NCI-H1048 (cell line): ENCODE measurements at places on chromosomes 7 and 10.

DNA sequence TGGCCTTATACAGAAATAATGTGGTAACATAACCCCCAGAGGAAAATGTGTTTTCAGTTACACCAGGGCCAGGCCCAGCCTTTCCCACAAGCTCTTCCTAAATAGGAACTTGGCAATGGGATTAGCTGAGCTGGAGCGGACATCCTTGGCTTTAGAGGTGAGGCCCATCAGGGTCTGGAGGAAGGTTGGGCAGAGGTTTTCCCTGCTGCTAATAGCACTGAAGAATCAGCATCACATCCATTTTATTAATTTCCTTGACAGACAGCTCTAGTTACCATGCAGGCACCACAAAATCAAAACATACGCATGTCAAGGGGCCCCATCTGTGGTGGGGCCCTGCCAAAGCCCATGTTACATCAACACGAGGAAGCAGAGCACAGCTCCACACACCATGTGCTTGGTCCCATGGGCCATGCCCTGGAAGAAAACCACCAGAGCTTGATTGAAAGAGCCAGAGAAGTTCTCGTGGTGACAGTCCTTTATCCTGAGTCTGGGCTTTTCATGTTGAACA is 566.6 kb downstream of the KCNMA1 start:
- DNase-seq = no peak

DNA sequence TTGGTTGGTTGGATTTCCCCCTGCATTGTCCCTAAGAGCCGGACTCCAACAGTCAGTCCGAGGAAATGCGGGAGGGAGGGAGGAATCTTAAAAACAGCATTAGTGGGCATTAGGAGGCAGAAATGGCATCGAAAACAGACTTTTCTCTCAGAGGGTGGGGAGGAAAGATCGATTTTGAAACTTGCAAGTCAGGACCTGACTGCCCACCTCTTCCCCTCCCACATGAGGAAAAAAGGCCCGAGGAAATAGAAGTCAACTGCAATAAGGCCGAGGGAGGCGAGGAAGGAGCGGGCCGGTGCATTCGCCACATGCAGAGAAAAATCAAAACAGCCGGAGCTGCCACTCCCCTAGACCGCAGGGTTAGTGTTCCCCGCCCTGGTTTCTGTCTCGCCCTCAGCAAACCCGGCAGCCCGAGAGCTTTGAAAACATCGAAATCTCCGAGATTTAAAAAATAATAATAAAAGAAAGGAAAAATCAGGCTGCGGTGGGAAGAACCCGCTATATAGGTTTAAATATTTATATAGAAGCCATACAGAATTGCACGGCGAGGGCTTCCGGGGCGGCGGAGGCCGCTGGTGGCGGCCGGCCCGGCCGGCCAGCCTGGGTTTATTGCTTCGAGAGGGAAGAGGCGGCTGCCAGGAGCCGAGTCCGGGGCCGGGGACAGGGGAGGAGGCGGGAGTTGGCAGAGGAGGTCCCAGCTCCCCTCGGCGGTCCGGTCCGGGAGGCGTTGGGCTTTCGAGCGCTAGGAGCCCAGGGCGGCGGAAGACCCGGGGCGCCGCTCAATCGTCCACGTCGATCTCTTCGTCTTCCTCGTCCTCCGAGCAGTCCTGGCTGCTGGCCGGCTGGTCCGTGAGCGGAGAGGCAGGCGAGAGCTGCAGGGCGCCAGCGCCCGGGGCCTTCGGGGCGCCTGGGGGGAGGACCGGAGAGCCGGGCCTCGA is 2.5 kb downstream of the LBX1 start:
- DNase-seq = no peak

DNA sequence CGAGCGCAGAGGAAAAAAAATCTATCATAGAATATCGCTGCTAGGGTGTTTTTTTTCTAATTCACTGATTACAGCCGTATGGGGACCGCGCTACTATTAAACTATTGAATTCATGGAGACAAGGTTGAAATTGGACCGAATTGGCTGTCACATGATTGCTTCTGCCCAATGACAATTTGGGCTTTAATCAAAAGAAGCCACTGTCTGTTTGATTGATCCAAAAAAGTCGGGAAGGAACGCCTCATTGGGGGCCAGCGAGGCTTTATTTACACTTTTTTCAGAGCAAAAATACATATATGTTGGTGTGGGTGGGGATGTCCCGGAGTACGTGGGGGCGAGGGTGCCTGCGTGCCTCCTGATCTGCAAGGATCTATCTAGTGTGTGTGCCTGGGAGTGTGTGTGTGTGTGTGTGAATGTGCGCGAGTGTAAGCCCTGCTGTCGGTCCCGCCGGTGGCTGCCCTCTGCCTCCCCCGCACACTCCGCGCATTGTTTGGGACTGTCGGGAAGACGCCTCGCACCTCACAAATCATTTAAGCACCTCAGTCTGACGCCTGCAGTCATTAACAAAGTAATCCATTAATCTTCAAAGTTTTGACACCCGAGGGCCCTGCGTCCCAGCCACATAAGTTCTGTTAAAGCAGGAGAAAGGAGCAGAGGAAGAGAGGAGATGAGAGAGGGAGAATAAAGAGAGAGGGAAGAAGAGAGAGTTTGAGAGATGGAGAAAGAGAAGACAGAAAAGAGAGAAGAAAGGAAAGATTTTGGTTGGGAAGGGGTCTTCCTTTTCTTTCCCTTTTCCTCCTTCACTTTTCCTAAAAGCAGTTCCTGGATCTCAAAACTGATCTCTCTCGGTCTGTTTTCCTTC is at the start of gene HOXA2:
HOXA2 (minus strand) TSS at position 103 of the 862 bp plus-strand sequence. CDS start 183 bp downstream, outside the sequence.
- no peak for DNase-seq

DNA sequence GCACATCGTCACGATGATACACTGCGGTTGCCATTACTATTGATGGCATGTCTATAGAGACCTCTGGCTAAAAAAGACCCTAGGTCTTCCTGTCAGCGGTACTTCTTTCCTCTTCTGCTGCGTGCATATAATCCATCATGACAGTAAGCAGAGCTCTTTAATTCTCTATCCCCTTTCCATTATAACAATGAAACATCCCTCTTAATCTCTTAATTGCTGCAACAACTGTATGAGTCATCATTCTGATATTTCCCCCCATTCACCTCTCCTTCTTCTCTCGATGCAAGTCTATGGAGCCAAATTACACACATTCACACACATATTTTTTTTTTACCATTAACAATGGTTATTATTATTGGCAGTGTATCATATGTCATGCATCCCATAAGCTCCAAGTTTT is 45.2 kb upstream of the AKR1E2 start:
- DNase-seq = no peak

DNA sequence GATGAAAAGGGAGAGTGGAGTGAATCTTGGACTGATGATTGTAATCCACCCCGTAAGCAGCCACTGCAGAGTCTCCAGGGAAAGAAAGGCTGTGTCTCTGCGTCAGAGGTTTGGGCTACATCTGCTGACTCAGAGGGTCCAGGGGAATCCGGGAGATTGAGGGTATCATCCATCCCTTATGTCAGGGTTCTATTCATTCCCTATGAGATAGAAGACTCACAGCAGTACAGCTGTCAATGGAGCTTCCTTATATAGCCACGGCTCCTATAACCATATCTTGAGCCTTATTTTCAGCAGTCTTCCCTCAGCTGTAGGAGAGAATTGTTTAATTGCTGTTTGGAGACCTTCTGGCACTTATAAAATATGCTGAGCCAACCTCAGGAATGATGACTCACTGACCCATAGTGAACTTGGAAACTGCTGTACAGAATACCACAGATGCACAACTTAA is 558.2 kb upstream of the PFKP start:
- no peak for DNase-seq

GRCh38 chr10:89540420-89540949 is 5.1 kb upstream of the SLC16A12 start:
- no peak for DNase-seq

- no peak for DNase-seq
These were observed 322.8 kb upstream of the GRM3 start for GRCh38 chr7:86320889-86321288.

- DNase-seq = no peak
These were observed 33.7 kb downstream of the RAB18 start for GRCh38 chr10:27537787-27538186.

DNA sequence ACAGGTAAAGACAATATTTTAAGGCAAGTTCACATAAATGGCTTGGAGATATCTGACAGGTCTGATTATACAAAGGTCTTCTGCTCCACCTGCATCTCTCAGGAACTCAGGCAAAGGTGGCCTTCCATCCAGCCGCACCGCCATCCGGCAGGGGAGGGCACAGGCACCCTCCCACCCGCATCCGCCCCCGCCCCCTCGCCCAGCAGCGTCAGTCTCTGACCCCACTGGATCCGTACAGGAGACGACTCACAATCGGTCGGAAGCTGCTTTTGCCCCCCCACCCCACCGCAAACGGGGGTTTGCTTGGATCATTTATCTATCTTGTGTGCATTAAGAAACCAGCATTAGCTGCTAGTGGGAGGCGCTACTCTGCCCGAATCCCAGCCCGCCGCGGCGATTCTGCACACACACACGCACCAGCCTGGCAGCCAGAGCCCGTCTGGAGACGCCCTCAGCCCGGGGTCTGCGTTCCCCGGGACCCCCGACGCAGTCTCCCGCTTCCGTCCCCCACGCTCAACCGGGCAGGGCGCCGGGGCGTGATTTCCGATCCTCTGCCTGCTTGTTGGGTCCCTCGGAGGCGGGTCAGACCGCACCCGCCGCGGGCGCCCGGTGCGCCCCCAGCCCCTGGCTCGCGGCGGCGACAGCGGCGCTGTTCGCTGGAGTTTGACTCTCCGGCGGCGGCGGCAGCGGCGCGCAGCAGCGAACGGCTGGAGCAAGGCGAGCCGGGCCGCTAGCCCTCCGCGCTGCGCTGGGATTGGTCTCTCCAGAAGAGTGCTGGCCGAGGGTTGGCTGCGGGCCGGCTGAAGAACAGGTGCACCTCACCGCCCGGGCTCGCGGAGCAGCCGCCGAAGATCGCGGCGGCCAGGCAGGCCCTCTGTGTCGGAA is 820 bp upstream of the NRG3 start:
- DNase-seq = peak; percentile 60

DNA sequence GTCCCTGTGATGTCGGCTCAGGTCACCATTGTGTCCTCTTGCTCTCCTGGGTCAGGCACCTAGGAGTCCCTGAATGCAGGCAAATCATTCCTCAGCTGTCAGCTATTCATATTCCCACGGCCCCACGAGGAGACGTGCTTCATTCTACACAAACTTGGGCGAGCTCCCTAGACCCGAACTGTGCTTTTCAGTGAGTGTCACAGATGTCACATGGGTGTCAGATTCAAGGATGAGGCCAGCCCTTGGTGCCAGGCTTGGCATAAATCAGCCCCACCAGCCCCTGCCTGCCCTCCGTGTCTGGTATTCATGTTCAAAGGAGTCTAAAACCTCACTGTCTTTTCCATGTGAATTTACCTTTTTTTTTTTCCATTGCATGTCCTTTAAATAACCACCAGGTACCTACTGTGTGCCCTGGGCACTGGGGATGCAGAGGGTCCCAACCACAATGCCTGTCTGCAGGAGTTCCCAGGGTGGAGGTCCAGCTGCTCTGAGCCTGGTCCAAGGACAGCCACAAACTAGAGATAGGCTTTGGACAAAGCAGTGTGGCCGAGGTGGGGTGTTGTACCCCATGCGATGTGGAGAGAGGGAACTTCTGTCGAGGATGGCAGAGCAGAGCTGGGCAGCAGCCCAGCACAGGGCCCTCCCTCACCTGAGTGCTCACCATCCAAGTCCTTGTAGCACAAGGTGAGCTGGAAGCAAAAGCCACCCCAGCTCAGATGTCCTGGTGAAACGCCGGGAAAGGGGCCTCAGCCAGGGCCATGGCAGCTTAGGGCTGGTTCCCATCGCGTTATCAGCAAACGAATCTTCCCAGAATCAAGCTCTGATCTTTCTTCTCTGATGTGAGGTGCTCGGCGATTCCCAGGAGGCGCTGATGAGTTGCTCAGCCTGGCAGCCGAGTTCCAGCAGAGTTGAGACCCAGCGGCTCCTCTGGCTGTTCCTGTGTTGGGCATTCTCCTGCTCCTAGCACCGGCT is 611.9 kb downstream of the PTPRN2 start:
- DNase-seq = no peak

DNA sequence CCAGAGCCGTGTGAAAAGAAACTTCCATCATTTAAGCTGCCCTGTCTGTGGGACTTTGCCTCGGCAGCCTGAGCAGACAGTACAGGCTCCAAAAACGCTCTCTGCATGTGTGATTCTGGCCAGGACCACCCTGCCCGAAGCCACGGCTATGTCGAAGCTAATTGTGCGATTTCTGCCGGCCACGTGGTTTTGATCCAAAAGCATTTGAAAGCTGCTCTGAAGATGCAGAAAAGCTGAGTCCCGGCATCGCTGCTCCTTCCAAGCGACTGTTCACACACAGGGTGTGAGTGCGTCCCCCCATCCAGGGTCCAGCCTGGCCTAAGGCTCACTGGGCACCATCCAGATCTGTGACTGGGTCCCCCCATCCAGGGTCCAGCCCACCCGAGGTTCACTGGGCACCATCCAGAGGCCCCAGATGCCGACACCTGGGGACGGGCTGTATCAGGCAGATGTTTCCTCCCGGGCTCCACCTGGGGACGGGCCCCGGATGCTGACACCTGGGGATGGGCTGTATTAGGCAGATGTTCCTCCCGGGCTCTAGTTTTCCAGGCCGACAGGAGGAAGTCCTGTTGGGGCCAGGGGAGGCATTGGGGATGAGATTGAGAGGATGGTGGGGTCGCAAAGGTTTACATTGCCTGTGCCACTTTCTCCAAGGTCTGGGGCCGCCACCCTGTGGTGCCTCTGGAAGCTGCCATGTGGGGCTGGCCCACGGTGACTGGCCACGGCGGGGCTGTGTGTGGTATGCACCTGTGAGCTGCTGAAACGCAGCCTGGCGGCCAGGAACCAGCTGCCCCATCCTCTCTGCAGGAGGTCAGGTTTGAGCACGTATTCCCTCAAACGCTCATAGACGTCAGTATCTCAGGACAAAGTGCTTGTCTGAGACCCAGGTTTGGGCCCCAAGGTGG is 527.4 kb downstream of the DNAJB6 start:
- no peak for DNase-seq

- DNase-seq = no peak
These were observed 88.5 kb downstream of the CTNNA3 start for GRCh38 chr10:67607472-67607871.

- DNase-seq = no peak
These were observed 152.5 kb upstream of the LYZL1 start for GRCh38 chr10:29136411-29136810.

DNA sequence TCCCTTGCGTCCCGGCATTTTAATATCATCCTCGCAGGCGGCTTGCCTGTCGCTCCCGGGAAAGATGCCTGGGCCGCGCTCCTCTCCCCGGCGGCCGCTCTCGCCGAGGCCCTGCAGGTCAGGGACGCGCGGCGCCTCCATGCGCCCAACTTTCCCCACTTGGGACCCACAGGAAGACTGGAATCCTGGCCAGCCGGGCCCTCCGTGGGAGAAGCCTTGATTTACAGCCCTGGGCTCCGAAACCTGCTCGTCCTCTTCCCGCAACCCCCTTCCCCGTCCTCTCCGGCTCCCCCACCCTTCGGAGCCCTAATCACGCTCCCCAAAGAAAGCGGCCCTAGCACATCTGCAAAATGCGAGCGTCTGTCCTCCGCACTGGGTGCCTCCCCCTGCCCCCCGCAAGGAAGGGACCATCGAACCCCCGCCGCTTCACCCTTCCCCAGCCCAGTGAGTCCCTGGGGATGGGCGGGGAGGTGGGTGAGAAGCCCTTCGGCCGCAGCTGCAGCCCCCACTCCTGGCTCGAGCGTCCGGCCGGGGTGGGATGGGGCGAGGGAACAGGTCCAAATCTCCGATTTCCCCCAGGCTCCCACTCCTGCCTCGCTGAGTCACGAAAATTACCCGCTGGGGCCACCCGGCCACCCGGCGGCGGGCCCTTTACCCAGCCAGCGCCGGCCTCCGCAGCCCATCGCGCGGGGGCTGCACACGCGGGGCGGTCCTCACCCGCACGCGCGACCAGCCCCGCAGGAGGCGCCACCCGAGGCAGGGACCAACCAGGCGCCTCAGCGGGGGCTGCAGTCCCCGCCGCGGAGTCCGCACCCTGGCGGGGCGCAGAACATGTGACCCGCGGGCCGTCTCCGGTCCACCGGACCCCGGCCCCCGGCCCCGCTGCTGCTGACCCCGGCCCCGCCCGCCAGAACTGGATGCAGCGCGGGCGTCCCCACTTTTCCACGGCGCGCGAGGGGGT is 695 bp downstream of the HSPA12A start:
- no peak for DNase-seq
